CD4-positive, alpha-beta T cell (primary cell): ENCODE measurements at places on chromosomes 12 and 14.

DNA sequence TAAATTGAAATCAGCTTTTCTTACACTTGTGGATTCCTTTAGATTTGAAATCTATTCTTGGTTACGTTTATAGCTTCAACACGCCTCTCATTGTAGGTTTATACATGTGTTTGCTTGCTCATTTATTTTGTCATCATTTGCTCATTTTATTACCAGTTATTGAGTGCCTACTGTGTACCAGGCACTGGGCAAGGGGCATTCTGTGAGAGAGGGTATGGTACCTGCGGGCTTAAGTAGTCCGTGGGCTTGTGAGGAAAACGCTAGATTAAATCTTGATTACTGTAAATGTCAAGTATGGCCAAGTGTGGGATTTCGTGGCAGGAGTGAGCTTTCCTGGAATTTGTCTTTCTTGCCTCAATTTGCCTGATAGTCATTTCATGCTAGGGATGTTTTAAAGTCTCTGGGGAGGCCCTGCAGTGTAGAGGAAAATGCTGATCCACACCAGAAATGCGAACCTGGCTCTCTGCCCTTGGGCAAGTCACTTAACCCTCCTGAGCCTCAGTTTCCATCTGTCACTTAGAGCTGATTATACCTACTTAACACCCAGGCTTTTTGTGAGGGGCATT lies 92.7 kb downstream of the CACNA1C start:
- no peak for DNase-seq
- H3K4me1 ChIP-seq = no peaks in the 10 kb centered on the region
- H3K27me3 ChIP-seq = peaks cover 3% of the 10 kb centered on the region
- no peak overlapping the region for H3K4me3 ChIP-seq
- H3K27ac ChIP-seq = no peak overlapping the region
- H3K36me3 ChIP-seq = no peaks in the 10 kb centered on the region

DNA sequence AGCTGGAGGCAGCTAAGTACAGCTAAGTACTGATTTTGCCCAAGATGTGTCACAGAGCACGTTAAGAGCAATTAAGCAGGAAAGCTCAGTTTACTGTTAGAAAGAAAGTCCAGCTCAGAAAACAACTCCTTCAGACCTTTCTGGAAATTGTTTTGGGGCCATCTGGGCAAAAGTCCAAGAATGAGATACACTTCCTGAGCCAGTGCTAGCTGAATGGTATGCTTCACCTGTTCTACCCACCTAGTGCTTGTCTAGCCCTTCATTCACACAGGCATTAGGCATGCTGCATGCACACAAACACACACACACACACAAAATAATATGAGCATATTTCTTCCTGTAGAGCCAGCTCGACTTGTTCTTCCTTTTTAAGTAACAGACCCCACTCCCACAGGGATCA lies 6.6 kb upstream of the IKZF4 start:
- H3K27me3 ChIP-seq = no peaks in the 10 kb centered on the region
- no peak overlapping the region for H3K27ac ChIP-seq
- H3K4me3 ChIP-seq = no peak overlapping the region
- H3K4me1 ChIP-seq = no peaks in the 10 kb centered on the region
- no peaks in the 10 kb centered on the region for H3K36me3 ChIP-seq

DNA sequence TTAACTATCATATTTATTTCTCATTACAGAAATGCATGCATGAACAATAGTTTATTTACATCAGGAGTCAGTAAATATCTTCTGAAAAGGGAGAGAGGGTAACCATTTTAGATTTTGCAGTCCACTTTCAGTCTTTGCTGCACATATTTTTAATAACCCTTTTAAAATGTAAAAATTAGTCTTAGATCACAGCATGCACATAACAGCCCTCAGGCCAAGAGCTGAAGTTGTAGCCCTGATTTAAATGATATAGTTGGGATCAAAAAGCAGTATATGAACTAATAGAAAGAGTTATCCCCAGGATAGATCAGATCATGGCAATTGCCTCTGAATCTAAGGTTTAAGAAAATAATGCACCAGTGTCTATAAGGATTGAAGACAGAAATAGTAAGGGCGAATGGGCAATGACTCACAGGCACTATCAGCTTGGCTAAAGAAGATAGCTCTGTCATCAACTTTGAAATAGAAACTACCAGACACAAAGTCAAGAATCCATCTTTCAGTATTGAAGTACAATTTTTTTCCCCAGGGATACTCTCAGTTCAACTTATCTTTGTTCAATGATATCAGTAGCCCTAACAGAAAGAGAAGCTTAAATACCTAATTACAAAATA lies 13.1 kb upstream of the CLEC7A start:
- no peaks in the 10 kb centered on the region for H3K36me3 ChIP-seq
- no peak overlapping the region for H3K4me3 ChIP-seq
- H3K27me3 ChIP-seq = no peaks in the 10 kb centered on the region
- no peak overlapping the region for H3K27ac ChIP-seq
- no peaks in the 10 kb centered on the region for H3K4me1 ChIP-seq

- peaks cover 63% of the 10 kb centered on the region for H3K4me1 ChIP-seq
- H3K36me3 ChIP-seq = no peaks in the 10 kb centered on the region
- no peaks in the 10 kb centered on the region for H3K27me3 ChIP-seq
- DNase-seq = peak; percentile 6
- no peak overlapping the region for H3K27ac ChIP-seq
These were observed 1.4 kb downstream of the DUSP6 start for GRCh38 chr12:89350630-89351488.

DNA sequence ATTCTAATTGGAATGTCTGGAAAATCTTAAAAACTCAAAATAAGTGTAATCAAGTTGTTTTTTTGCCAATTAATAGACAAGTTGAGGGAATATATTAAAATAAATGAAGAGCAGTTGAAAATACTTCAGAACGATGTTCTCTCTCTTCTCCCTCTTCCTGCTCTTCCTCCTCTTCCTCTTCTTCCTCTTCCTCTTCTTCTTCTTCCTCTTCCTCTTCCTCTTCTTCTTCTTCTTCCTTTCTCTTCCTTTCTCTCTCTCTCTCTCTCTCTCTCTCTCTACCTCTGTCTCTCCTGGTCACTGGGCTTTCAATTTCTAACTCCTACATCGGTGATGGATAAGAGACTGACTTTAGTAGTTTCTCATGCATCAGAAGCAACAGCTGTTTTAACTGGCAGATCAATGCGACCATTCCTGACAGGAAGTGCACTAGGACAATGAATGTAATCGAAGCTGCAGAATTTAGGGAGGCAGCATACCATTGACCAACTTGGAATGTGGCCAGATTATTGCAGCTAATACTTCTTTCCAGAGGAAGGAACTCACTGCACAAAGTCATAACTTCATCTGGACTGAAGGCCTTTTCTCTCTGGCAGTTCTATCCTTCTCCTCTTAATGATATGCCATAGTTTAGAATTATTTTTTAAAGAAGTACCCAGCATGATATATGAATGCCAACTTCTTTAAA lies 13.8 kb upstream of the TMTC2 start:
- H3K4me3 ChIP-seq = no peak overlapping the region
- H3K27me3 ChIP-seq = no peaks in the 10 kb centered on the region
- no peak for DNase-seq
- H3K36me3 ChIP-seq = no peaks in the 10 kb centered on the region
- H3K4me1 ChIP-seq = no peaks in the 10 kb centered on the region

DNA sequence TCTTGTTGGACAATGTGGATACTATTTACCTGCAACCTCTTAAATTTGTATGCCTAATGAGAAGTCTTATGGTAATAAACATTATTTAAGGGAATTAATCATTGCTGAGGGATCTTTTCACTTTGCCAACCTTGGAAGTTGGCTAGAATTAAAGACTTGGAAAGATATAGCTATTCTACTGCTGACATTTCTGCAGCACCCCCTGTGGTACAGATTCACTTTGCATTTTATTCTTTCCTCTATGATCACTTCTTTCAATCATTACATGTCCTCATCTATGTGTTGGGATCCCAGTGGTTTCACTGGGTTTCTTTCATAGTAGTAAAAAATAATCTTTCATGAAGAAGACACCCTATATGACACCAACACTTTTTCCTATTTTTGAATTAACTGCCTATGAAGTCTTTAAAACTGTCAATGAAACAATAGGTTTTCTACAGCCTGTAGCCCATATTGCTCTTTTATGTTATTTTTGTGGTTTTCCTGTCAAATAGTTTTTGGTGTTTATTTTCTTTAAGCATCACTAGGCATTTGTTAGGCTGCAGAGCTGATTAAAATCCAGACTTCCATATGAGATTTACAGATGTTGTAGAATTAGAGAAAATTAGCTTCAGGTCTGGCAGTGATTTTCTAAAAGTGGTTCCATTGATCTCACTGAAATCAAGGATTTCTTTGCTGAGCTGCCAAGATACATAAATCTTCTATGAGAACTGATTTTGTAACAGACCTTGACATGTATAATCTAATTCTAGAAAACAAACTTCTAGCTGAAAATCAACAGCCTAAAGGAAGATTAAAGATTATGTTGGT lies 256.1 kb downstream of the NAV3 start:
- no peaks in the 10 kb centered on the region for H3K4me1 ChIP-seq
- no peak overlapping the region for H3K27ac ChIP-seq
- H3K36me3 ChIP-seq = no peaks in the 10 kb centered on the region
- DNase-seq = no peak
- no peaks in the 10 kb centered on the region for H3K27me3 ChIP-seq
- H3K4me3 ChIP-seq = no peak overlapping the region

DNA sequence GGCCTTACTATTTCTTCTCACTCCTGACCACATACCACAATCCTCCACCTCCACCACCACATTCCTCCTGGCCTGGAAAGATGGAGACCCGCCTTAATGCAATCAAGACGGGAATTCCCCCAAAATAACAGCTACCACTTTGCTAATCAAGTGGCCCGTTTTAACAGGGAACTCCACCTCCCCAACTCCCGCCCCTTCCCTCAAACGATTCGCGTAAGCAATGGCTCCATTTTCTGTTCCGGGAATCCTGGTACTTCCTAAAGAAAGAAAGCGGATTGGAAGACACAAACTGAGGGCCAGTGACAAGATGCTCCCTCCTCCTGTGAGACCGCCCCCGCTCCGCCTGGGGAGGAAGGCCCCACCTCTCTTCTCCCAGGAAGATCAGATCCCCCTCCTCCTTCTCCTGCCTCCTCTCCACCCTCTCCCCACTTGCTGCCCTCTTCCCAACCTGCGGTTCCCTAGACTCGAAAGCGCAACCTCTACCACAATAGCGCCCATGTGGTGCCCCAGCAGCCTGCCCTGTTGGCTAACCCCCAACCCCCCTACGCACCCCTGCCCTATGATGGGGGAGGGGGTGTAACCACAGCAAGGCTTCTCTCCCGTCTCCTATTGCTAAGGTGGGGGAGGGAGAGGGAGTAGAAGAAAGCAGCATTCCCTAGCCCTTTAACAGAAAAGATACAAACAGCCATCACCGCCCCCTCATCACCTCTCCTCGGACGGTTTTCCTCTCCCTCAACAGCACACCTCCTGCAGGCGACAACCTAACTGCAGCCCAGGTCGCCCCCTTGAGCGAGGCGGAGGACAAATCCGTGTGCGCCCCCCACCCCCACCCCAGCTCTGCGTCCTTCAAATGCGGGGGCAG lies 777 bp downstream of the ARF3 start:
- no peaks in the 10 kb centered on the region for H3K27me3 ChIP-seq
- peak overlapping the region; percentile 86 for H3K4me3 ChIP-seq
- peaks cover 25% of the 10 kb centered on the region for H3K4me1 ChIP-seq

DNA sequence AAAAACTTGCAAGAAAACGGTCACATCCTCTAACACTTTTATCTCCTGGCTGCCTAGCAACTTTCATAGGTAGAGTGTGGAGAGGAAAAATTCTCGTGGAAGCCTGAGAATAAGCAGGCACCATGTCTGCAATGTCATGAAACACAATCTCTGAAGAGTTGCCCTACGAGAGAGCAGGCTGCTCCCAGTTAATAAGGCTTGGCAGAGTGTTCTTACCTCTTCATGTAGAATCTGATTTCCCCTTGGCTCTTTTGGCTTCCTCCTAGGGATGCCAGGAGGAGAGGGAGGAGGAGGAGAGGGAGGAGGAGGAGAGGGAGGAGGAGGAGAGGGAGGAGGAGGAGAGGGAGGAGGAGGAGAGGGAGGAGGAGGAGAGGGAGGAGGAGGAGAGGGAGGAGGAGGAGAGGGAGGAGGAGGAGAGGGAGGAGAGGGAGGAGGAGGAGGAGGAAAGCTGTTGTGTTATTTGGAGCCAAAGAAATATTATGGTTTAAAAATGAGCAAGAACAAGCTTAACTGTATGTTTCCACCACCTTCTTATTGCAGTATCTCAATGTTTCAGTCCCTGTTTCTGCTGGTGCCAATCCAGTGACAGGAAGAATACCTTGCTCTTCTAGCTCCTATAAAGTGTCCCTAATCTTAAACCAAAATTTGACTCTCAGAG lies 52.9 kb downstream of the EGLN3 start:
- no peak overlapping the region for H3K27ac ChIP-seq
- H3K36me3 ChIP-seq = no peaks in the 10 kb centered on the region
- no peaks in the 10 kb centered on the region for H3K27me3 ChIP-seq
- no peak overlapping the region for H3K4me3 ChIP-seq
- no peaks in the 10 kb centered on the region for H3K4me1 ChIP-seq

GRCh38 chr14:71933001-71933587 lies 865 bp downstream of the RGS6 start:
- no peaks in the 10 kb centered on the region for H3K36me3 ChIP-seq
- no peak overlapping the region for H3K4me3 ChIP-seq
- H3K4me1 ChIP-seq = peaks cover 9% of the 10 kb centered on the region
- no peak overlapping the region for H3K27ac ChIP-seq
- DNase-seq = no peak
- peaks cover 31% of the 10 kb centered on the region for H3K27me3 ChIP-seq

DNA sequence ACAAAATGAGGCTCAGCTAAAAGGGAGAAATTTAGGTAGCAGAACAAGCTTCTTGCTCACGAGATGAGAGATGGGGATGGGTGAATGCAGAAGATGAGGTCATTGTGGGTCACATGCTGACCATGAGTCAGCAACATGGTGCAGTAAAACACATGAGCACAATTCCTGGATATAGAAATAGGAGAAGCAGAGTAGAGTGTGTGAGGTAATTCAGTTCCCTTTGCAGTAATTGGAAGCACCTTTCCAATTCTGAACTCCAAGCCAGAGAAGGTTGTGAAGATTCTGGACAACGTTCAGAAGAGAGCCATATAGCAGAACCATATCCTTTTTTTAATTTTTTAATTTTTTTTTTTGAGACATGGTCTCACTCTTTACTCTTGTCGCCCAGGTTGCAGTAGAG lies 62.0 kb upstream of the LMNTD1 start:
- no peaks in the 10 kb centered on the region for H3K36me3 ChIP-seq
- no peak overlapping the region for H3K27ac ChIP-seq
- no peak for DNase-seq
- no peaks in the 10 kb centered on the region for H3K4me1 ChIP-seq
- H3K4me3 ChIP-seq = no peak overlapping the region

- H3K27me3 ChIP-seq = no peaks in the 10 kb centered on the region
- peaks cover 53% of the 10 kb centered on the region for H3K4me1 ChIP-seq
- no peak overlapping the region for H3K27ac ChIP-seq
- no peaks in the 10 kb centered on the region for H3K36me3 ChIP-seq
- no peak for DNase-seq
- no peak overlapping the region for H3K4me3 ChIP-seq
These were observed 55.5 kb upstream of the PARP11 start for GRCh38 chr12:3928538-3929184.

DNA sequence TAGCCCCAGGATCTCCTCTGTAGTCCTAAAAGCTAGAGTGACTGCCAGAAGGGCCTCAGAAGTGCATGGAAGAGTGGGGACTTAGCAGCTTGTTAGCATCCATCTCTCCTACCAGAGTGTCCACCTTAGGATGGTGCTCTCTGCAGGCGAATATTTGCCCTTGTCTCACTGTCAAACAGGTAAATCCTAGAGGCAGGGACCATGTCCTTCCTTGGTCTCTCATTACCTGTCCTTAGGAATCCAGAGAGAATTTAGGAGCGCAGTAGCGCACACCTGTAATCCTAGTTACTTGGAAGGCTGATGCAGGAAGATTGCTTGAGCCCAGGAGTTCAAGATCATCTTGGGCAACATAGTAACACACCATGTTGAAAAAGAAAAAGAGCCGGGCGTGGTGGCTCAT lies 21.4 kb downstream of the AGAP2 start:
- H3K4me3 ChIP-seq = no peak overlapping the region
- H3K4me1 ChIP-seq = no peaks in the 10 kb centered on the region
- DNase-seq = no peak
- no peaks in the 10 kb centered on the region for H3K27me3 ChIP-seq
- H3K27ac ChIP-seq = no peak overlapping the region
